ENCODE measurements at places on chromosomes 3 and 15. TPM values are rescaled to one million over a fixed set of nuclear protein-coding genes. Genes with fewer than 3 reads are reported as not detected.

CCRL2 gene
- total RNA-seq: 11.2 TPM

GRCh38 chr3:52502001-52502400 lies 6.9 kb downstream of the STAB1 start:
- no peak for DNase-seq

DNA sequence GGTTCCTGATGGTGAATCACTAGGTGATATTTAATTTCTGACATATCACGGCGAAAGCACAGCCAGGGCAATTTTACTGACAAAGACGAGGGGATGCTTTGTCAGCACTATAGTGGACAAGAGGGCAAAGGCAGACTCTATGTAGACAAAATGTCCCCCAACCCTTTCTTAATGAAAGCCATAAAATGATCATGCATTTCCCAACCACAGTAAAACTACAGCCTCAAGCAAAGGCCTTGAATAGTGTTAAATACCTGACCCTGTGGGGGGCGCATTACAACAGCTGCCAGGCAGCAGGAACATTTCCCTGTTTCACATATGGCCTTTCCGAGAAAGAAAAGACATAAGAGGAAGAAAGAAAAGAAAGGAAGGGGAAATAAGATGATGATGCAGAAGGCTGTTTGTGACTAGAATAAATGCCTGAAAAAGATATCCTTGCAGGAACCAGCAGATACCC lies 49.5 kb downstream of the GLDN start:
- DNase-seq: no peak

GRCh38 chr3:172074586-172074985 lies 35.2 kb downstream of the FNDC3B start:
- no peak for DNase-seq

GRCh38 chr3:55654123-55654760 lies 167.1 kb upstream of the WNT5A start:
- DNase-seq: peak; percentile 25
